ENCODE measurements at places on chromosomes 12 and 14. TPM values are rescaled to one million over a fixed set of nuclear protein-coding genes. Genes with fewer than 3 reads are reported as not detected.

The SRRM4 gene
- total RNA-seq: 13.8 TPM

The CLEC4A gene
- total RNA-seq: 0.25 TPM

The KRT71 gene
- total RNA-seq: 0.25 TPM

The NGB gene
- 4.9 TPM for total RNA-seq

The NAV3 gene
- total RNA-seq: 224 TPM

The VWF gene
- total RNA-seq: 15.0 TPM

The FGD6 gene
- total RNA-seq: 8.1 TPM

The STON2 gene
- 27.3 TPM for total RNA-seq

The CLEC2A gene
- 0.25 TPM for total RNA-seq

The ATP6V1D gene
- 118 TPM for total RNA-seq

The PLCZ1 gene
- 0.25 TPM for total RNA-seq

The DNAI7 gene
- total RNA-seq: 3.9 TPM

The BRF1 gene
- 57.0 TPM for total RNA-seq

The FAM222A gene
- total RNA-seq: 3.2 TPM

The STXBP6 gene
- total RNA-seq: 28.0 TPM

The TNFRSF1A gene
- total RNA-seq: 8.1 TPM

The ERBB3 gene
- 6.4 TPM for total RNA-seq

The GARIN6 gene
- total RNA-seq: not detected

The SNAPC1 gene
- total RNA-seq: 3.4 TPM

The SMIM41 gene
- total RNA-seq: not detected

The KIF5A gene
- 79.9 TPM for total RNA-seq

The HOXC10 gene
- total RNA-seq: not detected

The PGAM5 gene
- total RNA-seq: 15.0 TPM

The GNG2 gene
- total RNA-seq: 286 TPM

The MYF5 gene
- not detected for total RNA-seq

The NFKBIA gene
- total RNA-seq: 22.4 TPM

The LHX5 gene
- total RNA-seq: under 0.01 TPM

The KLRB1 gene
- not detected for total RNA-seq

The LRFN5 gene
- total RNA-seq: 56.8 TPM

The PROX2 gene
- not detected for total RNA-seq

The ARG2 gene
- 40.1 TPM for total RNA-seq

The RTL1 gene
- total RNA-seq: not detected

The CISTR gene
- total RNA-seq: not detected

The PTPN21 gene
- 10.6 TPM for total RNA-seq

The MANSC4 gene
- not detected for total RNA-seq

The HOXC11 gene
- not detected for total RNA-seq

The TSPAN19 gene
- under 0.01 TPM for total RNA-seq

The IAPP gene
- total RNA-seq: under 0.01 TPM

The ABCD4 gene
- 24.8 TPM for total RNA-seq

The RNASE1 gene
- total RNA-seq: 8.9 TPM

The LRTM2 gene
- 2.2 TPM for total RNA-seq

The SERPINA3 gene
- 0.74 TPM for total RNA-seq

The CLEC1B gene
- not detected for total RNA-seq

The SLCO1C1 gene
- 31.5 TPM for total RNA-seq

The BCAT1 gene
- total RNA-seq: 32.2 TPM

The PTPRR gene
- total RNA-seq: 12.8 TPM

The AICDA gene
- total RNA-seq: not detected

The SIX6 gene
- not detected for total RNA-seq
